Uterus (tissue), 4 donors: ENCODE measurements at places on chromosomes 1 and 21. TPM values are rescaled to one million over a fixed set of nuclear protein-coding genes. Genes with fewer than 3 reads are reported as not detected.

Gene RIPK4
- not detected for total RNA-seq

Gene HOOK1
- total RNA-seq = 6.9 TPM

Gene UBIAD1
- 10.8 TPM for total RNA-seq

Gene CLEC20A
- not detected for total RNA-seq

Gene OLIG2
- total RNA-seq = not detected

Gene OBSCN
- total RNA-seq = 38.1 TPM

Gene DVL1
- total RNA-seq = 35.6 TPM

Gene FCRL6
- total RNA-seq = 0.21 TPM

GRCh38 chr1:230320804-230321203 is 105.3 kb downstream of the PGBD5 start:
- no peak for DNase-seq

DNA sequence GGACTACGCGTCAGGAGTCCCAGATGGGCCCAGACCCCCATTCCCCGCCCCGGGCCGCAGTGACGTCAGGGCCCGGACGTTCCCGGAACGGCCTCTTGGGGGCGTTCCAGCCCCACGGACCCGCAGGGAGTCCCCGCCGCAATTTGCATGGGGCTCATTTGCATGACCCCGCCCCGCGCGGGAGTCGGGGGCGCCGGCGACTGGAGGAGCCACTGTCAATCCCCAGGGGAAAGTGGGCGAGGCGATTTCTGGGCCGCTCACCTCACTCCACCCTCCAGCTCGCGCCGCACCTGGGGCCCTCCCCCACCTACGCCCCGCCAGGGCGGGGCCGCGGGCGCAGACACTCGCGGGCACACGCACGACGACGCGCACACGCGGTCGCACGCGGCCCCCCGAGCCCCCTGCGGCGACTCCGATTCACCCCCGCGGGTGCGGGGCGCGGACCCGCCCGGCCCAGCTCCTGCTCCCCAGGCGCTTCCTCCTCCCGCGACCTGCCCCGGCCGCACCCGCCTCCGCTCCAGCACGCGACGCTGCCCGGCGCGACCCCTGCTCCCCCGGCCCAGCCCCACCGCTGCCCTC is 13.2 kb downstream of the AGRN start:
- DNase-seq = peak; percentile 69

DNA sequence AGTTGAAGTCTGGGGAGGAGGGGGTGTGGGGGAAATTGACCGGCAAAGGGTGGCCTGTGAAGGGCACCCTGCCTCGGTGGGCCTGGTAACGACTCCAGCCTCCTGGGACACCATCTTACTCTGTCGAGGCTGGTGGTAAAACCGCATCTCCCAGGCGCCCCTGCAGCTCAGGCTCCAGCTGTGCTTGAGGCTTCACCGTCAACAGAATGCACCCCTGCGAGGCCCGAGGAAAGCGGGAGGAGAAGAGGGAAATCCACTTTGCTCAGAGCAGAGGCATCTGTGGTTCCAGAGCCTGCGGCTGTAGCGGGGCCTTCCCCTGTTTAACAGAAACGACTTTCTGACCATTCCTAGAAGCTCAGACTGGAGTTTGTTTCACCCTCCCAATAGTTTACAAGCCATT is 165.6 kb downstream of the NPHP4 start:
- no peak for DNase-seq

DNA sequence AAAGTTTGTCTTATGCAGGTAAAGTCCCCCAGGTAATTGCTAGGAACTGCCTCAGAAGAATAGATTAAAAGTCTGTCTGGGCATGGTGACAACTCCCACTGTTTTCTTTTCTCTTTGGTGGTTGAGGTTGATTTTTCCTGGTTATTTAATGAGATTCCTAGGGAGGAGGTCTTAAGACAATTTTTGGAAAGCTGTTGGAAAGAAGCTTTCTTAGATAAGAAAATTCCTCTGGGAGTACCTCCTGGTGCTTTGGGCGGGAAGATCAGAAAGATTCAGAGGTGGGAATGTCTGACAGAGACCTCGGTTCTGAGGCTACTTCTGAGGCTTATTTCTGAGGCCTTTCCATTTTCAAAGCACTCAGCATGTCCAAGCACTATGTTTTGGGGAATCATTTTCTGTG is 25.0 kb upstream of the IVNS1ABP start:
- no peak for DNase-seq

DNA sequence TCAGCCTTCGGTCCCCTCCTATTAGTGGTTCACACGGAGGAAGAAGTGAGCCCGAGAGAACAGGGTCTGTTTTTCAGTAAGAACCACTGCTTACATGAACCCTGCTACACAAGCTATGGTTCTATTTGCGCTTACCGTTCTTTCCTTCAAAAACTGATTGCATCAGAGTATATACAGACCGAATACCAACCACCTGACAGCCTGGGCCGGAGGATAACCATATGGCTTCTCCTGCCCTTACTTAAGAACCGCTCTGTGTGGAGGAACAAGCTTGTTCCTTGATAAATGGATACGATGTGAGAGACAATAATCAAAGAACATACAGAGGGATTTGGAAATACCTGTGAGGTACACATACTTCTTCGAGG is 1.1 kb upstream of the KCNT2 start:
- no peak for DNase-seq

DNA sequence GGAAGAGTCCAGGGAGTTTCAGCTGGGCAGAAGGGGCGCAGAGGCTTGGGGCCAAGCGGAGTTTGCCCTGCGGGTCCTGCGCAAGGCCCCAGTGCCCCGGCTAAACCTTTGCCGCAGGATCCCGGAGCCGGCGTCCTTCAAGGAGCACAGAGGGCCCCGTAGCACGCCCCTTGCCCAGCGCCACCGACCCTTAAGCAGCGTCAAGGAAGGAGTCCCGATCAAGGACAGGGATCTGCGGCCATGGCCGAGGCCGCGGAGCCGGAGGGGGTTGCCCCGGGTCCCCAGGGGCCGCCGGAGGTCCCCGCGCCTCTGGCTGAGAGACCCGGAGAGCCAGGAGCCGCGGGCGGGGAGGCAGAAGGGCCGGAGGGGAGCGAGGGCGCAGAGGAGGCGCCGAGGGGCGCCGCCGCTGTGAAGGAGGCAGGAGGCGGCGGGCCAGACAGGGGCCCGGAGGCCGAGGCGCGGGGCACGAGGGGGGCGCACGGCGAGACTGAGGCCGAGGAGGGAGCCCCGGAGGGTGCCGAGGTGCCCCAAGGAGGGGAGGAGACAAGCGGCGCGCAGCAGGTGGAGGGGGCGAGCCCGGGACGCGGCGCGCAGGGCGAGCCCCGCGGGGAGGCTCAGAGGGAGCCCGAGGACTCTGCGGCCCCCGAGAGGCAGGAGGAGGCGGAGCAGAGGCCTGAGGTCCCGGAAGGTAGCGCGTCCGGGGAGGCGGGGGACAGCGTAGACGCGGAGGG is 520 bp downstream of the CLIC6 start:
- DNase-seq = no peak

- DNase-seq = no peak
Measured at GRCh38 chr1:209873067-209873799, 45.5 kb downstream of the UTP25 start.

DNA sequence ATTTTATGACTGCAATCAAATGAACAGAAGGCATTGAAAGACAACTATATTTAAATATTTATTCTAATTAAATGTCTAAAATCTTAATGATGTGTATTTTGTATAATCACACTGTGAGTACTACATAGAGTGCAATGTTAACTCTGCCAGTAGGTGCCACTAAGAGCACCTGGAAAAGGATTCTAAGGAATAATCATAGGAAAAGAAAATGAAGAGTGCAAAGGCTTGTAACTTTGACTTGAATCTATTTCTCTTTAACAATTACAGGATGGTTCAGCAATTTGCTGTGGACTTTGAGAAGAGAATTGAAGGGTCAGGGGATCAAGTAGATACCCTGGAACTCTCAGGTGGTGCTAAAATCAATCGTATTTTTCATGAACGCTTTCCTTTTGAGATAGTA is 200.4 kb downstream of the DNM3 start:
- DNase-seq = no peak

DNA sequence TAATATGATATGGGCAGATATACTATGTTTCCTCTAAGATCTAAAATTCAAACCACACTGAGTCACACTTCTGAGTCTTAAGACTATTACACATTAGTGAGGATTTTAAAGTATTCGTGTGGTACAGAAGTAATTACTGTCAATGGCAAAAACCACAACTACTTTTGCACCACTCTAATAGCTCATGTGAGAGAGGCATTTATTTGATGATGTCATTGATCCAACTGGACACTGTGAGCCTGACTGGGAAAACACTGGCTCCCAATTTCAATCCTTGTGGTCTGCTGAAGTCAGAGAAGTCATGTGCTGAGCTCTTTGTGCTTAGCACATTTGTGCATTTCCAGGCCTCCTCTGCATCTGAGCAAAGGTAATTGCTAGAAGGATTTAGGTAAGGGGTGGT is 377.8 kb downstream of the USH2A start:
- DNase-seq = no peak

DNA sequence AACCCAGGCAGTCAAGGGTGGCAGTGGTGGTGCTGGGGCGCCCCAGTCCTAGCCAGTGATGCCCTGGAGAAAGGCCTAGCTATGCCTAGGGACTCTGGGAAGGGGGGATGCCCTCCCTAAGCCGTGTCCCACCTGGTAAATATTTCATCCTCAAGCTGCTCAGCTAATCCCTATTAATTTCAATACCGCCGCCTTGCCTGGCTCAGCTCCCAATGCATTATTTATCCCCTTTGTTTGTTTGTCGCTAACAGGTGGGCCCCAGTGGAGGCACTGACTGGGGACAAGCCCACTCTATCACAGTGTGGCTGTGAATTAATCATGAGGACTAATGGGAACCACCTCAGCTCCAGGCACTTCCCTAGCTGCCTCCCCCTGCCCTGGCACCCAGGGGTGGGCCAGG is 22.5 kb downstream of the DMAP1 start:
- no peak for DNase-seq

- DNase-seq = no peak
Measured at GRCh38 chr1:203682473-203683383, 56.1 kb downstream of the ATP2B4 start.

DNA sequence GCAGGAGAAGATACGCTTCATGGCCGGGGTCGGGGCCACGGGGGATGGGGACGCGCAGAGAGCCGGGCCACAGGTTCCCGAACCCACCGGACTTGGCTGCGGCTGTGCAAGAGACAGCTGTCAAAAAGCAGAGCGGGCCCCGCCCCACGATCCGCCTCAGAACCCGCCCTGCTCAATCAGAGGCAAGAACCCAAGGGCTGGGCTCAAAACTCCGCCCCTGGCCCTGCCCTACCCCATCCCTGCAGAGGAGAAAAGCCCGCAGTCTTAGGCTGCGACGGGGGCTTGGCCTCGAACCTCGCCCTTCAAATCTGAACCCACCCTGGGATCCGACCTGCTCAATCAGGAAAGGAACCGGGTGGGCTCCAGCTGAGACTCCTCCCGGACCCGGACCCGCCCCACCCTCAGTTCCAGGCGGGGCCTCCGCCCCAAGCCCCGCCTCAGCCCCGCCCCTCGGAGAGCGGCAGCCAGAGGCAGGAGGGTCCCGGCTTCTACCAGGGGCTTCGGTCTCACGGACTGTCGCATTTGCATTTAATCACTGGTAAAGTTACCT is at the start of gene ANKRD35:
Gene ANKRD35, minus strand, starts transcription at position 129 of the 550 bp plus-strand sequence. Its CDS starts 108 bp downstream, at position 21.
- peak; percentile 79 for DNase-seq

GRCh38 chr1:224058303-224058702 is 55.6 kb upstream of the FBXO28 start:
- no peak for DNase-seq

GRCh38 chr21:33302796-33303195 is 22.0 kb upstream of the IFNAR1 start:
- DNase-seq = no peak

DNA sequence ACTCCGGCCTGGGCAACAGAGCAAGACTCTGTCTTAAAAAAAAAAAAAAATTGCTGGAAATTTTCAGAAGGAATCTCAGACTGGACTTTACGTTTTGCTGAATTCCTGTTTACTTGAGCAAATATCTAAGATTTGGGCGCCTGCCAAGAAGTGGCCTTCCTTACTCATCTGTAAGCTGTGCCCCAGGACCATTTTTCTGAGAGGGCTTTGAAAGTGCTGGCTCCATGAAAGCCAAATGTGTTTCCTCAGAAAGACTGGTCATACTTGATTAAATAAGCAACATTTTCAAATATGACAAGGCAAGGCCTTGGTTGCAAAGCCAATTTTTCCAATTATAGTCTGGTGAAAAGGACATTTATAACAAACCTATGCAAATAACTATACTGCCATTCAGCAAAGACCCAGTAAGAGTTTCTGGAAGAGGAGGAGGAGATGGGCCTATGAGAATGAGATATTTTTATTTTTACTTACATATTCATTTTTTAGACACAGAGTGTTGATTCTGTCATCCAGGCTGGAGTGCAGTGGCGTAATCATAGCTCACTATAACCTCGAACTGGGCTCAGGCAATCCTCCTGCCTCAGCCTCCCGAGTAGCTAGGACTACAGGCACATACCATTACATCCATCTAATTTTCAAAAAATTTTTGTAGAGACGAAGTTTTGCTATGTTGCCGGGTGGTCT is 56.3 kb upstream of the HTR1D start:
- DNase-seq = peak; percentile 20

- no peak for DNase-seq
Measured at GRCh38 chr1:31977385-31978131, 36.1 kb upstream of the KHDRBS1 start.

- DNase-seq = no peak
Measured at GRCh38 chr1:211520641-211521040, 28.7 kb upstream of the RD3 start.

DNA sequence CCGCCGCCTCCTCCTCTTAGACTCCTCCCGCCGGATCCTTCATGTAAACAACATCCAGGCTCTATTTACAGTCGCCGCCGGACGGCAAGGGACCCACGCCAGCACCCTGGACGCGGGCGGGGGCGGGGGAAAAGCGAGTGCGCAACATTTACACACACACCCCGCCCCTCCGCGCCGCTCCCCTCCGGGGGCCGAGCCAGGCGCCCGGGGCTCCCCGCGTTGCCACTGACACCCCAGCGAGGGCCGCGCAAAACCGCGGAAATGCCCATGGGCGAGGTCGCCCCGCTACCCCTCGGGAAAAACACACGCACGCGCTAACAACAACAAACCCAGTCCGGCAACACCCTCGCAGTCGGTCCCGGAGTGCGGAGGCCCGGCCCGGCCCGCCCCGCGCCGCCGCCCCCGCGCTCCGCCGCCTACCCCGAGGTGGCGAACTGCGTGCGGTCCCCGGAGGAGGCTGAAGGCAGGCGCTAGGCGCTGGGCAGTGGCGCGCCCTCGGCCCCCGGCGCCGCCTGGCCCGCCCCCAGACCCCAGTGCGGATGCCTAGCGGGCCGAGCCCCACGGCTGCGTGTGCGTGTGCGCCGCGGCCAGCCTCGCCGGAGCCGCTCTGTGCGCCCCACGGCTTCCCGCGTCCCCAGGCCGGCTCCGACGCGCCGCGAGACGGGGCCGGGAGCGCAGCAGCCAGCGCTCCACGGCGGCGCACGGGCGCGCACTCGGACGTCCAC is 81.1 kb upstream of the AK4 start:
- DNase-seq = peak; percentile 96
